Fibroblast of the aortic adventitia (primary cell): ENCODE measurements at places on chromosomes 12 and 14.
A peak's percentile ranks its signal among the peaks of the same experiment; 100 is the strongest.

GRCh38 chr12:69515394-69515930 is 45.3 kb downstream of the FRS2 start:
- DNase-seq = no peak

DNA sequence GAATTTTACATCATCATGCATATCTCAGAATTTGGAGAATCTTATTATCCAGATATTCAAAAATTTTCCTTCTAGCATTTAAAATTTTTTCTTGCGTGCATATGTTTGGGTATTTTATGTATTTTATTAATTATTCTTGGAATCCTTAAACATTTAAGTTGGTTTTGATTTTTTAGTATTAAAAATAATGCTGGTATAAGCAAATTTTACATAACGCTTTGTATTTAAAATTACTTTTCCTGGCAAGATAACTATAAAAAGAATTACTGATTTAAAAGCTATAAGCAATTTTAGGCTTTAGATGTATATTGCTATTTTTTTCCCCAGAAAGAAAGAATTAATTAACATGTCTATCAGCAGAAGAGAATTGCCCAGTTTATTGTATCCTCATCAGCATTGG is 224.6 kb upstream of the STXBP6 start:
- no peak for DNase-seq

- DNase-seq = no peak
These were observed 869 bp upstream of the NOVA1 start for GRCh38 chr14:26598672-26599131.

DNA sequence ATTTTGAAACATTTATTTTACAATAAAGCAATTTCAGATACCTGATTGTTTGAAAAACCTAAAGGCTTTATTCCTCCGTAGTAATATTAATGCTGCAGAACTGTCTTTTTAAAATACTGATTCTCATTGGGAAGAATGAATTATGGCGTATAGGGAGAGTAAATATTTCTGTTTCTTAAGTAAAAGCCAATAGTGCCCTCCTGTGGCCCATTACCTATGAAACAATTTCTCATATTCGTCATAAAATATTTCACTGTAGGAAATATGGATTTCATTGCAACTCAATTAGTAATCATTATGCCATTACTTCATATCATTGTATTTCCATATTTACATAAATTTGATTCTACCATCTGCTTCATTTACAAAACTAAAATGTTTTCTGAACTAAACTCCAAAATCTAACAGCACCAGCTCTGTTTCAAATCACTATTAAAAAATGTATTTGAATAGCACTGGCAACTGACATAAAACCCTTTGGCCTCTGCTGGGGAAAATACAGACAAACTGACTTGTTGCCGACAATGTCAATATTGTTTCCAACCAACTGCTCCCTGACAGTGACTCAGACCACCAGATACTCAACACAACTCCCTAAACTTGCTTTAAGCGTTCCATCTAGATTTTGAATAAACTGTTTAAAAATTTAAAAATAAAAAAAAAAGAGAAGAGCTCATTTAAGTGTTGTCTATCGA is 290.3 kb downstream of the NAV3 start:
- peak; percentile 82 for DNase-seq

- no peak for DNase-seq
These were observed 46.3 kb downstream of the PHETA1 start for GRCh38 chr12:111322336-111323250.

- DNase-seq = no peak
These were observed 24.0 kb upstream of the IRF2BPL start for GRCh38 chr14:77052281-77053044.

- DNase-seq = peak; percentile 83
These were observed 49.1 kb upstream of the RNU6-8 start for GRCh38 chr14:32252030-32252670.

DNA sequence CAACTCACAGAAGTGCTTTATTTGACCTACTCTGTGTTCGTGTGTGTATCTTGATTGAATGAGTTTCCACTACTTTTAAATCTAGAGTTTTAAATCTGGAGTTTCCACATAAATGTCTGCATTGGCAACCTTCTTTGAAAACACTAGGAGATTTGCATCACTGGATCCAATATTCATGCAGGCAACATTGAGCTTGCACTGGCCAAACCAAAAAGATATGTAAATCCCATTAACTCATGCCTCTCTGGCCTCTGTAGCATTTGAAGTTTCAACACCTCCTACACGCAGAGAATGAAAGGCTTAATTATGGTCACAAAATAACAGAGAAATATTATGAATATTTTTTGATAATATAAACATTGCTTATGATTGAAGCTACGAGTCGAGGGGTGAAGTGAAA is 178.6 kb downstream of the DUSP6 start:
- DNase-seq = no peak

- no peak for DNase-seq
These were observed 343.1 kb downstream of the CCER1 start for GRCh38 chr12:90611891-90612290.

DNA sequence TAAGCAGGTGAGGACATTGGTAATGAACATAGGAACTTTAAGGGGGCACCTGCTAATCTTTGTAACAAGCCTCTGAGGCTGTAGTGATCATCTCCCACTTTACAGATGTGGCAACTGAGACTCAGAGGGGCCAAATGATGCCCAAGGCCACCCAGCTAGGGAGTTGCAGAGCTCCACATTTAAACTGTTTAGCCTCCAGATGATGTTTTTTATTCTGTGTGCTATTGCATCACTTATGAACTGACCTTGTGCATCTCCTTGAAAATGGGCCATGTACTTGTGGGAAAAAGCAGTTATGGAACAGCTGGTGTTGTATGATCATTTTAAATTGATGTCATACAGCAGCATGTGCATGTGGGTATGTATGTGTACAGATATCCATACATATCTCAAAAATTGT is 41.4 kb downstream of the TPCN1 start:
- DNase-seq = no peak
